ENCODE measurements at places on chromosomes 6 and 20. TPM values are rescaled to one million over a fixed set of nuclear protein-coding genes. Genes with fewer than 3 reads are reported as not detected.
A peak's percentile ranks its signal among the peaks of the same experiment; 100 is the strongest.

Gene ADGRF4
- not detected for total RNA-seq

Gene POPDC3
- 45.1 TPM for total RNA-seq

Gene CALHM4
- total RNA-seq, result not detected

Gene UST
- total RNA-seq, result 23.3 TPM

DNA sequence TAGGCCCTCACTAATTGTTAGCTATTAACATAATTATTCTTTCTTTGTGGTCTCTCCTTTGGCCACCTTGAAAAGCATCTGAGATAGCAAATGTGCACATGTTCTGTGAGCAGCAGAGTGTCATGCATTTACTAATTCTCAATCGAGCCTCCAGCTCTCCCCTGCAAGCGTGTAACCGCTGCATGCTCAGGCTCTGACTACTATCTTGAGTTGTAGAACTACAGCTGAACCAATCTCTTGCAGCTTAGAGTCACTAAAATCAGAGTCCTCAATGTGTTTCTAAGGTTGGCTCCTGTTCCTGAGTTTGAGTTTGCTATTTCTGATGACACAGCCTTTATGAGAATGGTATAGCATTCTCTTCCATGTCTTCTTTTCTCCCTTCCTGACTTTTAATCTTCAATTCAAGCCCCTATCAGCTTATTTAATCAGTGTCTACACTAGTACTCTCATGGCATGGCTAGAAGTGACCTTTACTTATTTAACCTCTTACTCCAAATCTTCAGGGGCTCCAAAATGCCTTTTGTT lies 65.5 kb downstream of the PPP1R3G start:
- no peak overlapping the region for H3K4me3 ChIP-seq
- peak overlapping the region; percentile 93 for H3K27ac ChIP-seq
- no peaks in the 10 kb centered on the region for H3K36me3 ChIP-seq
- peak; percentile 36 for DNase-seq
- H3K27me3 ChIP-seq, result no peaks in the 10 kb centered on the region
- peaks cover 22% of the 10 kb centered on the region for H3K4me1 ChIP-seq

GRCh38 chr20:62244644-62245108 lies 6.4 kb downstream of the OSBPL2 start:
- no peak overlapping the region for H3K4me3 ChIP-seq
- H3K27ac ChIP-seq, result no peak overlapping the region
- no peaks in the 10 kb centered on the region for H3K27me3 ChIP-seq
- no peak for DNase-seq
- H3K36me3 ChIP-seq, result no peaks in the 10 kb centered on the region

- peak overlapping the region; percentile 93 for H3K27ac ChIP-seq
- H3K4me3 ChIP-seq, result peak overlapping the region; percentile 33
- H3K4me1 ChIP-seq, result peaks cover 73% of the 10 kb centered on the region
- H3K27me3 ChIP-seq, result no peaks in the 10 kb centered on the region
- DNase-seq, result peak; percentile 89
- H3K36me3 ChIP-seq, result no peaks in the 10 kb centered on the region
Observed at GRCh38 chr6:117496383-117496990, 14.0 kb downstream of the DCBLD1 start.

DNA sequence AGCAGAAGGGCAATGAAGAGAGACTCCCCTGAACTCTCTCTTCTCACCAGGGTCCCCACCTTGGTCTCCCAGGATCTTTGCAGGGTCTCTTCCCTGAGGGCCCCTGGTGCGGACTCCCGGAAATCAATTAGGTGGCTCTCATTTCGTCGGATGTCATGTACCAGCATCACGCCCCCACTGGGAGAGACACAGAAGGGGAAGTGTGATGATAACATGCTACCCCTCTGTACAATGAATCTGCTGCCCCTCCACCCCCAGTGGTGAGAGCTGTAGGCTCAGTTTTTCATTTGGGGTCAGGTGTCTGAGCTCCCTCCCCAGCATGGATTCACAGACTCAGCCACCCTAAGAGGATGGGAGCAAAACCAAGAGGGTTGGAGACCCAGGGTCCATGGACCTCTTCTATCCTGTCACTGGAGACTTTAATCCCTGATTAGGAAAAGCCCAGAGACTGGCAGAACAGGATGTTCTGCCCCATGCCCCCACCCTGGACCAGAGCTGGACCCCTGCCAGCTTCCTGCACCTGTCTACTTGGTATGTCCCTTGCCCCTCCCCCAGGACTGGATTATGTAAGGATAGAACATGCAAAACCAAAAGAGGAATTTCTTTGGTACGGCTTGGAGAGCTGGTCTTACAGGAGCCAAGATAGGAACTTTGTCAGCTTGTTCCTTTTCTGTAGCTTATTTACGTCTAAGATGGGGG lies 11.1 kb downstream of the GGT7 start:
- DNase-seq, result no peak
- H3K4me1 ChIP-seq, result no peaks in the 10 kb centered on the region
- H3K4me3 ChIP-seq, result no peak overlapping the region
- H3K27ac ChIP-seq, result no peak overlapping the region
- H3K36me3 ChIP-seq, result no peaks in the 10 kb centered on the region

DNA sequence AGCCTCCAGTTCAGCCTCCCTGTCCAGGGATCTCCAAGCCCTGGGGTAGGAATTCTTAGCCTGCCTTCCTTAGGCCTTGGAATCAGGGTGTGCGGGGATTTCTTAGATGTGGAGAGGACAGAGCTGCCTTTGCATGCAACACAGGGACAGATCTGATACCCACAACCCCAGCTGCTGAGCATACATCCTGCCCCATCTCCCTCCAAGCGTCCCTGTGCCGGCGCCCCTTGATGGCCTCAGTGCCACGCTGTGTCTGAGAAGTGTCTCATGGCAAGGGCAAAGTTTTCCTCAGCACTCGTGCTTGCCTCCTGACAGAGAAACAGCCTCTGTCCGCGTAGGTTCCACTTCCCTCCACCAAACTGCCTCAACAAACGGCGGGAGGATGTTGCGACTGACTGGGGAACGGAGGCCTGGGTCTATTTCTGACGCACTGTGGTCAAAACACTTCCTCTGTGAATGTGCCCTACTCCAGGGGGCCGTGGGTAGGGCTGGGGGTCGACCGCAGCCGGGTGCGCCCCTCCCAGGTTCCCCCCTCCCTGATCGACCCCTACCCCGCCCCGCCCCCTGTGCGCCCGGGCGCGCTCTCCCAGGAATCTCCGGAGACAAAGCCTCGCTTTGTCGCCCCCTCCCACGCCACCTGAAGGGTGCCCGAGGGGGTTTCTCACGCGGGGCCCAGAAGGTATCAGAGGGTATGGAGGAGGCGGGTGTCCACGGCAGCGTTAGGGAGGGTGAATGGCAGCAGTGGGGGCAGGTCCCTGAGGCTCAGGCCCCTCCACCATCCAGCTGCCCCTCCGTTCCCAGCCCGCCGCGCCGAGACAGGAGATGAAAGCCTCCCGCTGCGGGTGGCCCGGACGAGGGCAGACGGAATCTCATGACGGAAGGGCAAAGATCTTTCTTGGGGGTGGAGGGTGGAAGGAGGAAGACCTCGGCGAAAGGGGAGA lies 806 bp downstream of the MICAL1 start:
- H3K4me1 ChIP-seq, result peaks cover 21% of the 10 kb centered on the region
- DNase-seq, result peak; percentile 69

DNA sequence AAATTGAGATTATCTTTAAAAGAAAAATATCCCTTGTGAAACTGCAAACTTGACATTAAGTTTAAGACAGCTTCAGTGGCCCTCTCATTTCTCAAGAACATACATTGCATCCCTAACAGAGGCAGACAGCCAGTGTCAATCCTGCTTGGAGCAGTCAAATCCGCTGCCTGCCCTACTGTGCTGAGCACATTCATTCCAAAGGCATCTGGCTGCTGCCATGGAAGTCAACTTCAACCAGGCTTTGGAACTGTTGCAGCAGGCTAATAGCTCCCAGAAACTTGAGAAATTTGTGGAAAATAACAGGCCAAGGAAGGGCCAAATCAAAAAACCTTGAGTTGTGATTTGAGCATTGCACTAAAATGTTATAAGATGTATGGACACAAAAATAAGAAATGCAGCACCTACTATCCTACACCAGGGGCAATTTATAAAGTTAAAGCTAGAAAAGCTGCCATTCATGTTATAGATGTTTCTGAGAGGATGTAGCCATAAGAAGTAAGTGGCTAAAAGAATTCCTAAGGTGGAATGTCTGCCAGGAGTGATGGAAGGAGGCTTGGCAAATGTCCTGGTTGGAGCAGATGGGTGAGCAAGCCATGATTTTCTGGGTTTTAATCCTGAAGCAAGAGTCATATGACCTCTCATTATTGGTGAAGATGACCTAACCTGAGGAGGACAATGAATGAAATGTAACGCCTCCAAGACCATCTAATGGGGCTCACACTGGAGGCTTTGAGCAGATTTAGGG lies 31.4 kb upstream of the HAO1 start:
- no peak overlapping the region for H3K4me3 ChIP-seq
- H3K27ac ChIP-seq, result no peak overlapping the region
- DNase-seq, result peak; percentile 47
- no peaks in the 10 kb centered on the region for H3K27me3 ChIP-seq

DNA sequence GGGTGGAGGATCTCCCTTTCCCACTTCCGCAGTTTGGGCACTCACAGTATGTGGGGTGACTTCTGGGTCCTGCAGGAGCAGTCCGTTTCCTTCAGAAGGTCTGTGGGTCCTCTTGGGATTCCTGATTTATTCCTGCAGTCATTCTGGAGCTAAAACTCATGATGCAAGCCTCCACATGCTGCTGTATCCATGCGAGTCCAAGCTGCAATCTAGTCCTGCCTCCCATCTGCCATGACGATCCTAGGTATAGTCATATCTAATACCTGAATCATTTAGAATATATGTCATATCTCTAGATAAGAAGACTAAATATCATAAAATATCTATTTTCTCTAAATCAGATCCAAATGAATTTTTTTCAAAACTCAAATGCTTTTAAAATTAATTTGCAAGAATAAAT lies 103.4 kb upstream of the AHI1 start:
- no peaks in the 10 kb centered on the region for H3K27me3 ChIP-seq
- H3K36me3 ChIP-seq, result no peaks in the 10 kb centered on the region
- no peak overlapping the region for H3K27ac ChIP-seq
- no peak for DNase-seq
- no peaks in the 10 kb centered on the region for H3K4me1 ChIP-seq

GRCh38 chr20:24135781-24136180 lies 147.2 kb upstream of the GGTLC1 start:
- DNase-seq, result no peak
- H3K4me1 ChIP-seq, result no peaks in the 10 kb centered on the region
- H3K4me3 ChIP-seq, result no peak overlapping the region
- no peaks in the 10 kb centered on the region for H3K27me3 ChIP-seq

DNA sequence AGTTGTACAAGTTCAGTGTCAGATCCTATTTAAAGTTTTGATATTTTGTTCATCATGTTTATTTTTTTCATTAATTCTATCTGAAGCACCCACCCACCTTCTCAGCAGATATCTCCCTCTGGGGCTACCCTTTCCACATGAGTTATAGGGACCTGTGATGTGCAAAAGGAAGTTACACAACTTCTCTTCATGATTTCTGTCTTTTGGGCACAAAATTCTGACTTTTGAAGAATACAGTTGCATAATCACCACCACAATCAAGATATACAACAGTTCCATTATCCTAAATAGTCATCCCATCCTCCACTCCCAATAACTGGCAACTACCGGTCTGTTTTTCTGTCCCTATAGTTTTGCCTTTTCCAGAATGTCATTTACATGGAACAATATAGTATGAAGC lies 13.8 kb upstream of the FUCA2 start:
- no peak overlapping the region for H3K4me3 ChIP-seq
- H3K36me3 ChIP-seq, result no peaks in the 10 kb centered on the region
- no peak for DNase-seq
- no peaks in the 10 kb centered on the region for H3K4me1 ChIP-seq
- no peaks in the 10 kb centered on the region for H3K27me3 ChIP-seq
- H3K27ac ChIP-seq, result no peak overlapping the region

DNA sequence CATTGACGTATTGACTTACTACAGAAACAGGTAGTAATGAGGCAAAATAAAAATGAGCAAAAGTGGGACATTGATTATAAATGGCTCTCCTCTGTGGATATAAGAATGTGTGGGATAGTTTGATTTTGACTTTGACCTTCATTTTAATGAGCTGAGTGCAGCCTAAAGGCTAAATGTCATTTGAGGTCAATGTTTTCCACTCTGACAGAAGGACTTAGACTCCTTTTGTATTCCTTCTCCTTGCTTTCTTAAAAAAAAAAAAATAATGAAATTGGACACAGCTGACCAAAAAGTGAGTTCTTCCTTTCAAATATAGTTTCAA lies 68.6 kb downstream of the MTFR2 start:
- DNase-seq, result no peak
- H3K27me3 ChIP-seq, result no peaks in the 10 kb centered on the region
